Germinal center (tissue), 1 donor: ENCODE measurements at places on chromosomes 11 and 22.

GRCh38 chr22:50443197-50443596, 31.6 kb downstream of the SBF1 start:
- no peak for DNase-seq

GRCh38 chr11:19420868-19421533, 180.3 kb upstream of the E2F8 start:
- no peak for DNase-seq

GRCh38 chr11:132343445-132344175, 973.2 kb downstream of the NTM start:
- DNase-seq, result no peak

DNA sequence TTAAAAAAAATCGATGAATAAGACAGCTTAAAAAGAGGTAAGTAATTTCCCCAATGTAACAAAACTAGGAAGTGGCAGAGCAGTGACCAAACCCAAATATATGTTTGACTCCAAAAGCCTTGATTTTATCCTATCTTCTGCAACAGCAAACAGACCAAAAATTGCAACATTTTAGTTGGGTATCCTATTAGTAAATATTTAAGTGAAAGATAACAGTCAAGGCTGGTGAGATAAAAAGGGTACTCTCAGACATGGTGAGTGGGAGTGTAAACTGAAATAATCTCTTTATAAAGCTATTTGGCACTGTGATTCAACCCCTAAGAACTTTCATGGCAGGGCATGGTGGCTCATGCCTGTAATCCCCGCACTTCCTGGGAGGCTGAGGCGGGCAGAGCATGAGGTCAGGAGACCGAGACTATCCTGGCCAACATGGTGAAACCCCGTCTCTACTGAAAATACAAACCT, 1.9 kb upstream of the RDX start:
- no peak for DNase-seq

GRCh38 chr11:107266455-107266854, 191.2 kb downstream of the CWF19L2 start:
- DNase-seq, result no peak

DNA sequence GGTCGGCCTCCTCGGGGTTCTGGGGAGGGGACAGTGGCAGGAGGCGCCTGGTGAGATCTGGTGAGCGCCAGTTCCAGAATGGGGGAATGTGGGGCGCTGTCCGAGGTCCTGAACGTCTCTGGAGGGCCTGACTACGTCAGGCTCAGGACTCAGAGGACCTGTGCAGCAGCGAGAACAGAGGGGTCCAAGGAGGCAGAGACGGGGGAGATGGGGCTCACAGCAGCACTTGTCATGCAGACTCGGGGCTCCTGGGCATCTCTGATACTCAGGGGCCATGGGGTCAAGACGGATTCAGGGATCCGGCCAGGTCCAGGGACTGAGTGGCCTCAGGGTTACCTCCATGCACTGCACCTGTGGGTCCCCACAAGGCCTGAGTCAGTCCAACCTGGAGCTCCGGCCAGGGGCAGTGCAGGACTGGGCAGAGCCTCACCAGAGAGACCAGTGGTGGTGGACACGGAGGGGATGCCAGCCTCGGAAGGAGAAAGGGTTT, 92.2 kb downstream of the BRD1 start:
- DNase-seq, result no peak

- no peak for DNase-seq
Observed at GRCh38 chr11:38538866-38539680, 1941.0 kb upstream of the RAG2 start.

GRCh38 chr22:17941471-17942406, 82.6 kb downstream of the MICAL3 start:
- no peak for DNase-seq

- no peak for DNase-seq
Observed at GRCh38 chr11:67415501-67416304, at the start of gene CARNS1. CARNS1 (plus strand) TSS chr11:67415678; CDS start chr11:67416200, 522 bp downstream.
